ENCODE measurements at places on chromosomes 6 and 20.
A peak's percentile ranks its signal among the peaks of the same experiment; 100 is the strongest.

DNA sequence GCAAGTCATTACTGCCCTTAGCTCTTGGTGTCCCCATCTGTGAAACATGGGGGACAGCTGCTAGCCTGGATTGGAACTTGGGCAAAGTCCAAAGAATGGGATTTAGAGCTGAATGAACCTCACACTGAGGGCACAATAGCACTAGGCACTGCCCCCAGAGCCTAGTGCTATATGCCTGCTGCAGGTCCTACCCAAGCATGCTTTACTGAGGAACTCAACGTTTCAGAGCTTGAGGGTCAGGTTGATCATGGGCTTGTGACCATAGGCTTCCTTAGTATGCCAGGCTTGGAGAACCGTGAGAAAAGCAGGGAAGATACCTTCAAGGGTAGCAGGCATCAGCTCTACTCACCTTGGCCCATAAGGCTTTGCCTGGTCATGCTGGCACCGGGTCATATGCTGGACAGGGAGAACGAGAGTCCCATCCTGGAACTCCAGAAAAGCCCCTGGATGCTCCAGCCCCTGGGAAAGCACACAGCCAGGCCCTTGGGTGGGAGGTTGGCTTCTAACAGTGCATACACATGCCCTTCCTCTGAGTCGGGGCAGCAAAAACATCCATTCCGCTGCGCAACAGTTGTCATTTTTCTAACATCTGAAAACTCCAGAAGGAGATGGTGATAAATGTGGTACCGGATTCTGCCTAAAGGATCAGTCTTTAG, 29.7 kb downstream of the EIF2S2 start:
- DNase-seq = no peak

- no peak for DNase-seq
These were observed 81.3 kb downstream of the C6orf52 start for GRCh38 chr6:10613077-10613476.

DNA sequence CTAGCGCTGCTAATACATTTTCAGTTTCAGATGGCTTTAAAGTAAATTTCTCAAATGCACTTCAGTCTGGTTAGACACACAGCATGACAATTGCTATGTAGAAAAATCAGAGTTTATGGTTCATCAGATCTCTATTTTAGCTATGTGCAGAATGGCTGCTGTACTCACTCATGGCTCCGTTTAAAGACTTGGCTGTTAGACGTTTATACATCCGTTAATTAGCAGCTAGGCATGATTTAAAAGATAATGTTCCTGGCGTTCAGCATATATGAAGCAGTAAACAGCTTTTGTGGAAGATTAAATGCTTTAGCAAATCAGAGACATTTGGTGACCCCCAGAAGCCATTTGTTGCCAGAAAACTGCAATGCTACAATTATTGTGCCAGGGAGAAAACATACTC, 350.0 kb upstream of the MANEA start:
- DNase-seq = no peak

GRCh38 chr20:44807051-44807683, 3.2 kb downstream of the RIMS4 start:
- peak; percentile 65 for DNase-seq

DNA sequence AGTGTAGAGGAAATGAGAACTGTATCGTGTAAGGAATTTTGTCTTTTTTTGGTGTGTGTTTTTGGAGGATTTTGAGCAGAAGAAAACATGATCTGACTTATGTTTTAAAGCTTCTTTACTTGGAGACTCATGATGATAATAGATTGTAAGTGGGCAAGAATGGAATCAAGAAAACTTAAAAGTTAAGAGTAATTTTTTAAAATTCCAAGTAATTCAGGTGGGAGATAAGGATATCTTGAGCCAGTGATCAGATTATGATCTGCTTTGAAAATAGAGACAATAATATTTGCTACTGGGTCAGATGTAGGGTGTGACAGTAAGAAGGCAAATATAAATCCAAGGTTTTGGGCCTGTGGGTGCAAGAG, 734 bp downstream of the ZSCAN26 start:
- DNase-seq = no peak

GRCh38 chr6:10416863-10417641, 2.2 kb upstream of the TFAP2A start:
- peak; percentile 69 for DNase-seq

DNA sequence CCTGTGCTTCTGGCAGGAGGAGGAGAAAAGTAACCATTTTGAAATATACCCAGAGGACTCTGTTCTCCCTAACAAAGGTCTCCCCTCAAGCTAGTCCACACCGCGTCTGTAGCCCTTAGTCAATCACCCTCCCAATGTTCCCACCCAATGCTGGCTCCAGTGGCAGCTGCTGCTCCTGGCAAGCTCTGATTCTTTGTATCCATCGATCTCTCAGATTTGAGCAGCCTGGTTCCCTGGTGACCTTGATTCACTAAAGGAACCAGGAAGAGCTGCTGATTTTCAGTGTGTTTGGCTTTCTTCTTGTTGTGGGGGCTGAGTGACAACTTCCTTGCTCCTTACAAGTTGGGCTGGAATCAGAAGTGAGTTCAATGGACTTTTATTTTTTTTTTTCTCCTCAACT, 68.5 kb downstream of the FOXC1 start:
- no peak for DNase-seq

DNA sequence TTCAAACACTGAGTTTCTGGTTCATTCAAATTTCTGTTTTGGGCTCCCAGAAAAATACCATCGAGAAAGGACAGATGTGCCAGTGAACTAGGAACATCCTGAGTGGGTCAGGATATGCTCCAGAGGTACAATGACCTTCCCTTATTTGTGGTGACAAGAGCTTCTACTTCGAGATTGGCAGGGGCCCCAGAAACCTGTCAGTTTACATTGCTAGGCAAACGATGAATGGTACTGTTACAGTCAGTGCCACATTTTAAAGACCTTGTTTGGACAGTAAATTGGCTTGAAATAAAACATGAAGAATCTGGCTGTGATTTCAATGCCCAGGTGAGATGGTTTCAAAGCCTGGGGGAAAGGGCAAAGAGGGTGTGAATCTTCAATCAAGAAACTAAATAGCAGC, 454.5 kb upstream of the ID4 start:
- no peak for DNase-seq

DNA sequence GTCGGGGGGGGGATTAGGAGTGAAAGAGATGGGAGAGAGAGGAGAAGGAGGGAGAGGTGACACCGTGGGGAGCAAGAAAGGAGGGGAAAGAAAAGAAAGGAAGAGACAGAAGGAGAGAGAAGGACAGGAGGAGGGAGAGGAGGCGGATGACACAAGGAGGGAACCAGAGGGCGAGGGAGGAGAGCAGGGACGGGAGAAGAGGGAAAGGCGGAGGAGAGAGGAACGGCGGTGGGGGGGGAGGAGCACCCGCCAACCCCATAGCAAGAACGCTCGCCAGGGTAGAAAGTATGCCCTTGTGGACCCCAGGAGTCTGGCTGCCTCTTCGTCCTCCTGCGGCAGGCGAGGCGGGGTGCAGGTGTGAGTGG, 4.5 kb upstream of the INSM1 start:
- no peak for DNase-seq

- peak; percentile 24 for DNase-seq
These were observed 112.1 kb downstream of the TOX2 start for GRCh38 chr20:44026647-44027342.

GRCh38 chr6:358847-359246, 32.7 kb upstream of the IRF4 start:
- no peak for DNase-seq

- no peak for DNase-seq
These were observed 32.8 kb upstream of the NTSR1 start for GRCh38 chr20:62675877-62676260.

- DNase-seq = no peak
These were observed 336.2 kb downstream of the FOXA2 start for GRCh38 chr20:22248051-22248667.

DNA sequence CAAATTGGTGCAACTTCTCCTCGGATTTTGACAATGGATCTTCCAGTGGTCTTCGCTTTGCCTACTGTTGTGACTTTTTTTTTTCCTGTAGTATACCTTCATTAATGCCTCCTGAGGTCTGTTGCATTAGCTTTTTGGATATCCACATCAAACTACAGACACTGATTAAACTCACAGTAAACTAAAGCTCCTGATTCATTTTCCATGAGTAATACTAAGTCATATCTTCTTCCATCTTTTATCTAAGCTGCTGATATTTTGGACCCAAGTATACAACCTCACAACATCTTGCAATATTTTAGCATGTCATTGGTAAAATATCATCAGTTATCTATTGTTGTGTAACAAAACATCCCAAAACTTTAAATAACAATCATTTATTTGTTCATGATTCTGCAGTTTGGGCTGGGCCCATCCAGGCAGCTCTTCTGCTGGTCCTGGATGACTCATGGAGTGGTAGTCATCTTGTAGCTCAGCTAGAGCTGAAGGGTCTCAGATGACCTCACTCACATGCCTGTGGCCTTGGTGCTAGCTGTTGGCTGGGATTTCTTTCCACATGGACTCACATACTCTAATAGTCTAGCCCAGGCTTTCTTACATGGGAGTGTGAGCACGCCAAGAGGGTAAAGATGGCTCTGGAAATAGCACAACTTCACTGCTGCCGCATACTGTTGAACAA, 78.3 kb upstream of the SRSF6 start:
- no peak for DNase-seq

GRCh38 chr6:84638286-84638685, 126.1 kb downstream of the TBX18 start:
- no peak for DNase-seq

GRCh38 chr6:130098317-130098716, 79.9 kb downstream of the L3MBTL3 start:
- DNase-seq = no peak

DNA sequence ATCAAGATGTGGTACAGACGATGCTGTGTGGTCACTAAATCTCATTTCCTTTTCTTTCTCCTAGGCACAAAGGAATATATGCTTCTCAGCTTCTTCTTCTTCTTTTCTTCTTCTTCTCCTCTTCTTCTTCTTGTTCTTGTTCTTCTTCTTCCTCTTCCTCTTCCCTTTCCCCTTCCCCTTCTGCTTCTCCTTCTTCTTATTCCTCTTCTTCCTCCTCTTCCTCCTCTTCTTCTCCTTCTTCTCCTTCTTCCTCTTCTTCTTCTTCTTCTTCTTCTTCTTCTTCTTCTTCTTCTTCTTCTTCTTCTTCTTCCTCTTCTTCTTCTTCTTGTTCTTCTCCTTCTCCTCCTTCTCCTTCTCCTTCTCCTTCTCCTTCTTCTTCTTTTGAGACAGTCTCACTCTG, 190.4 kb upstream of the DTNBP1 start:
- DNase-seq = no peak

DNA sequence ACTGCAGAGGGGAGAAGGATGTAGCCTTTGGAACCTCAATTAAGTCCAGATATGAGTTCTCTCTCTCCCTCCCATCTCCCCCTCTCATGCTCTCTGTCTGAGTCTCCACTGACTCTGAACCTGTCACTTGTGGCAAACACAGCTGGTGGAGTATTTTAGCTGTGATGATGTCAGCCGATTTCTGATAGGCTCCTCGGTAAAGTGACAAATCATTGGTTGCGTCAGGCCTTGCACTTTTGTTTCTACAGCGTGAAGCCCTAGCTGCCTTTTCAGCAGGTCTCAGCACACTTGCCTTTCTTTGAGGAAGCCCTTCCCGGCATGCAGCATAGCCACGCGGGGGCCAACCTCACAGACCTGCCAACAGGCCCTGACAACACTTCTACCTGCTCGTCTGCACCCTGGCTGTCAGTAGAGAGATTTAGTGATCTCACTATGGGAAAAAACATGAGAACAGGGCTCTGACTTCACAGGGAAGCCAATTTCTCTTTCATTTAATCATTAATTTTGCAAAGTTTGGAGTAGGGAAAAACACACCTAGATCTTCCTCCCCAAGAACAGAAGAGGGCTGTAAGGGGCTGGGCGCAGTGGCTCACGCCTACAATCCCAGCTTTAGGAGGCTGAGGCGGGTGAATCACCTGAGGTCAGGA, 84.4 kb downstream of the GMPR start:
- peak; percentile 75 for DNase-seq

DNA sequence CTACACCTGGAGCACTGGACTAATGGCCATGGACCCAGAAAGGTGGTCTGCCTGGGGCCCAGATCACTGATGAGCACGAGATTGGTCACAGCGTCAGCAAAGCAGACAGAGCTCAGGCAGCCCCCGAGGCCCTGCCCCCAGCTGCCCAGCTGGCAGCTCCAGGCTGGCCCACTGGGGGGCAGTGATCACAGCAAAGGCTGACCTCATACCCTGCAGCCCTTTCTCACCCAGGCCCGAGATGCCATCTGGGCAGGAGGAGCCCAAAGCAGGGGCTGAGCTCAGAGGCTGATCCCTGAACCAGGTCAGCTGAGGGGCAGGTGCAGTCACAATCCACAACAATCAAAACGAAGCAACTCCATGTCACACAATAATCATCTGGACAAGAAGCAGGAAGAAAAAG, 4.1 kb downstream of the MAP1LC3A start:
- no peak for DNase-seq

DNA sequence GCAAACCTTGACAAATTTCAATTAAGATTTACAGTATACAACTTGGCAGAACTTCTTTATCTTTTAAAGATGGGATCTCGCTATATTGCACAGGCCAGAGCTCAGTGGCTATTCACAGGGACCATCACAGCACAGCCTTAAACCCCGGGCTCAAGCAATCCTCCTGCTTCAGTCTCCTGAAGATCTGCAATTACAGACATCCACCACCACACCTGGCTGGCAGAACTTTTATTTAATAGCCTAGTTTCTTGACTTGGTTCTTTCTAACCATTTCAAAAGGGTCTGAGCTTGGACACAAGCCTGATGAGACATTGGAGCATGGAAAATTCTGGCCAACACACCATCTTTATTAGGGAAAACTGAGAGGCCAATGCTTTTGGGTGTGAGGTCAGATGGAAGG, 151.6 kb upstream of the KCNG1 start:
- no peak for DNase-seq

DNA sequence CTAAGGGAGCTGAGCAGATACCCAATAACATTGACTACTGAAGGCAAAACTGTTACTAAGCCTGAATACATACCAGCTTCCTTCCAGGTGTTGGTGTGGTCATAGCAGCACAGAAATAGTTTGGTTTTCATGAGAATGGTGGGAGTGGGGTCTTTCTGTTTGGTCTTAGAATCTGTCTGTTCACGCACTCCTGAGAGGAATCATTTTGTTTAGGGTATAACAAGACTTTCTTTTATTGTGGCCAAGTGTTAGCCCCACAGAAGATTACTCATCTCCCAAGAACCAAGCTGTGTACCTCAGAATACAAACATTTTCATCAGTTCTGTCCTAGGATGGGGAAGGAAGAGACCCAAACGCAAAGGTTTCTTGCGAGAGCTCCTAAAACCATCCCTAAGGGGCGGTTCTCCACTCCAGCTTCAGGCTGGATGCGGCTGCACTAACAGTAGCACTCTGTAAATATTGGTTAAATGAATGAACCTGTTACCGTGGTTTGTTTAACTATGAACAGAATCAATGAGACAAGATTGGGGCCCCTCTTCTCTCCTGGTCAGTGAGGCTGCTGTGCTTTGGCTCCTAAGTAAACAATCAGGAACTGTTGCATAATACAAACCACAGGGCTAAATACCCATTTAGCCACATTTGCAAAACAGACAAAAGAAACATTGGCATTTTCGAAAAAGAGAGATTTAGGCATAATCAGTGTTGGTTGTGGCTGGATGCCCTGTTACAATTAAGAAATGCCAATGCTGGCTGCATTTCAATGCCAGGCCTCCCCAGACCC, 44.9 kb downstream of the SNAP25 start:
- no peak for DNase-seq
